ENCODE measurements at places on chromosomes 7 and 10.

DNA sequence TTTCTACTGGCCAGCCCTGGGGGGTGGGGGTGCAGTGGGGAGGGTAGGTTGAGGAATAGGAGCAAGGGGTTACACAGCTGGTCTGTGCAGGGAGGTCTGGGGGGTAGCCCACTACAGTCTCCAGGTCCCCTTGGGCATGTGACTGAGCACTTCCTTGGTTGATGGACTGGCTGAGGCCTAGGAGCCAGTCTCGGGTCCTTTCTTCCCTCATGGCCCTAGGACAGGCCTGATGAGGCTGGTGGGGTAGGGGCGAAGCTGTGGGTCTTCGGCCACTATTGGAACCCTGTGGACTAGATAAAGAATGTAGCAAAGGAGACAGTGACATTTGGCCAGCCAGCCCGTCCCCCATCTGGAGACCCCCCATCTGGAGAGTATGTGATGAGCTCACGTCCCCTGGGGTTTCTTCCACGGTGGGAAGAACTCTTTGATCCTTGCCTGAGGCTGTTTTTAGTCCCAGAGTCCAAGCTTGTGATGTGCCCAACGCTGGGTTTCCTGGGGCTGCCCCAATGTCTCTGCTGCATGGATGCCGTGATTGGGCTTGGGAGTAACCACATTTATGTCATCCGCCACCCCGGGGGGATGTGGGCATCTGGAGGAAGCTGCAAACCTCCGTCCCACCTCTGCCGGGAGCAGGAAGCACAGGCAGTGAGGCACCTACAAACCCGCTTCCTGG is 20.7 kb downstream of the FAM241B start:
- no peak for DNase-seq

DNA sequence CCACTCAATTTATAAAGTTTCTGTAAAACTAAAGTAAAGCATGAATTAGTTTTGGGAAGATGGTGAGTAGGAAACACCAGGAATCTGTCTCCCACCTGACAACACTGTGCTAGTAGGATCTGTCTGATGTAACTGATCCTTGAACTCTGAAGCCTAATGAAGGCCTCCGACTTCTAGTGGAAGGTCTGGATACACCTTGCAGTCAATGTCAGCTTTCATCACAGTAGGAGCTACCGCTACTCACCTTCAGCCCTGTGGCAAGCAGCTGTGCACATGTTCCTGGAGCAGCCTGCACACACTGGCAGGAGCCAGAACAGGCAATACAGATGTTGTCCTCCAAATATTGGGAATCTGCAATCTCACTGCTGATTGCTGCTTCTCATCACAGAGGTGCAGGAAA is 471.4 kb downstream of the PTPRN2 start:
- no peak for DNase-seq

- no peak for DNase-seq
Measured at GRCh38 chr7:117756586-117757085, 116.6 kb downstream of the CTTNBP2 start.

- DNase-seq = peak; percentile 42
Measured at GRCh38 chr7:102279537-102280400, 6.9 kb upstream of the SH2B2 start.

DNA sequence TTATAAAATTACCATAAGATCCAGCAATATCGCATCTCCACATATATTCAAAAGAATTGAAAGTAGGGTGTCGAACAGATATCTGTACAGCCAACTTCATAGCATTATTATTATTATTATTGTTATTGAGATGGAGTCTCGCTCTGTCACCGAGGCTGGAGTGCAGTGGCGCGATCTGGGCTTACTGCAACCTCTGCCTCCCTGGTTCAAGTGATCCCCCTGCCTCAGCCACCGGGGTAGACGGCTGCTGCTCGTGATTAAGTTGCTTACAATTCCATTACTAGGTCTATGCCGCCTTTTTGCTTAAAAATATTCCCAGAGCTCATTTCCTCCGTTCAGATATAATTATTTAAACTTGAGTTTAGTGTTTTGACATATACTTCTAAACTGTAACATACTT is 19.8 kb upstream of the USP6NL start:
- no peak for DNase-seq

DNA sequence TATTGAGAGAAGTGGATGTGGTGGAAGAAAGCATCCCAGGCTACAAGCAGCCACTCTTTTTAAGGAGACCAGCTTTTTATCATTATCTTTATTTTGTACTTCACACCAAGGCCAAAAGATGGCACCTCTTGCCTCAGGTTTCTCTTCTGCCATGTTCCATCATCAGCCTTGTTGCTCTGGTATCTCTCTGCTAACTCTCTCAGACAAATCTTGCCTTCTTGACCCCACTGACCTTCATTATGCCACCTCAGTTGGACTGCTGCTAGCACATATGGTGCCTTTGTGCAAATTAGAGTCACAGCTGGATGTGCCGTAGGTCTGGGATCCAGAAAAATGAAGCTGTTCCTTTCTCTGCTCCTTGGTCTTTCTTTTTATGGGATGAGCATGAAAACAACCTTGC is 47.1 kb upstream of the DYNC1I1 start:
- peak; percentile 35 for DNase-seq

DNA sequence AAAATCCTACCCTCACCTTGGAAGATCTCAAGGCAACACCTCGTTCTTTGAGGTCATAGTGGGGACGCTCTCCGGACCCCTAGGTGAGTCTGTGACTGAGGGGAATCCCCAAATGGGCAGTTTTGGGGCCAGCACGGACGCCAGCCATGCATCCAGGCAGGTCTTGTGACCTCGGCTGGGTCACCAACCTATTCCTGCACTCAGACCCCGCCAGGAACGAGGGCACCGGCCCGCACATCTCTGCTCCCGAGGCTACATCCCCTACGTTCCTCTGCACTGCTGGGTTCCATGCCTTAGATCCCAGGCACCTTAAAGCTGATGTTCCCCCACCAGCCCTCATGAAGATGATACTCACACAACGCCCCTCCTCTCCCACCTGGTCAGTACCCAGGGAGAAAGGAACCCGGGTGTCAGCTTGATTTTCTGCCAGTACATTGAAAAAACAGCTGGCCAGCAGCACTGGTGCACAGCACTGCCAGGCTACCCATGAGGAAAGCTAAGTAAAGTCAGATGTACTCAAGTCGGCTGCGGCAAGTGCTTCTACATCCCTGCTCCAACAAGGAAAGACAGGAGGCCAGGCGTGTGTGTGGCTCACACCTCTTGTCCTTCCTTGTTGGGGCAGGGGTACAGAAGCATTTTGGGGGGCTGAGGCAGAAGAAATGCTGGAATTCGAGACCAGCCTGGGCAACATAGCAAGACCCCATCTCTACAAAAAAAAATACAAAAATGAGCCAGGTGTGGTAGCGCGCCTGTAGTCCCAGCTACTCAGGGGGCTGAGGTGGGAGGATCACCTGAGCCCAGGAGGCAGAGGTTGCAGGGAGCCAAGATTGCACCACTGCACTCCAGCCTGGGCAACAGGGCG is 48.1 kb downstream of the DIP2C start:
- DNase-seq = no peak

DNA sequence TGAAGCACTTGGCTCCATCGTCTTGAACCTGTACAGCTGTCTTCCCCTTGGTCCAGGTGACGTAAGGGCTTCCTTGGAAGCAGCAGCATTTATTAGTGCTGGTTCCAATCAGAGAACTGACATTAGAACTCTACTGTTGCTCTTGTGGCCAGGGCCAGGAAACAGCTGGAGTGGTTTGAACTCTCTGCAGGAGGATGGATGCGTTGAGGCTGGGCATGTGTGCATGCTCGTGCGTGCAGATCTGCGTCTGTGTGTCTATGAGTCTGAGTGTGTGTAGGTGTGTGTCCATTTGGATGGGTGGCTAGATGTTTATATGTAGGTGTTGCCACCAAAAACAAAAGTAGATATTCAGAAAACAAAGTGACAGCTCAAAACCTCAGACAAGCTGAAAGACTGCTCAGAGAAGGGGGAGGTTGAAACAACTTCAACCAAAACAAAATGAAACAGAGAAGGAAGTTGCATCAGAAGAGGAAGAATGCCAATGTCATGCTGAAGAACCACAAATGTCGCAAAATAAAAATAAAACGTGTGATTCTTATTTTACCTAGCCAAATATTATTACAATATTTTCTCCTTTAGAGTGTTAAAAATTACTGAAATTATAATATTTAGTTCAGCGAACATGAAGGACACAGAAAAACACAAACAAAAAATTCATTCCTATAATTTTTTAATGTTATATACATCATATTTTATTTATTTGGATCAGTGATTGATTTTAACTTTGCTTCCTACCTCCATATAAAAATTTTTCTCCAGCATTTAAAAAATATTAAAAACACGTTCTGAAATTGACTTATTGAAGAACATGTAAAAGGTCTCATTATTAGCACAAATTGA is 96.1 kb upstream of the MKLN1 start:
- peak; percentile 71 for DNase-seq

GRCh38 chr7:105454921-105455320 is 66.2 kb upstream of the SRPK2 start:
- peak; percentile 64 for DNase-seq

DNA sequence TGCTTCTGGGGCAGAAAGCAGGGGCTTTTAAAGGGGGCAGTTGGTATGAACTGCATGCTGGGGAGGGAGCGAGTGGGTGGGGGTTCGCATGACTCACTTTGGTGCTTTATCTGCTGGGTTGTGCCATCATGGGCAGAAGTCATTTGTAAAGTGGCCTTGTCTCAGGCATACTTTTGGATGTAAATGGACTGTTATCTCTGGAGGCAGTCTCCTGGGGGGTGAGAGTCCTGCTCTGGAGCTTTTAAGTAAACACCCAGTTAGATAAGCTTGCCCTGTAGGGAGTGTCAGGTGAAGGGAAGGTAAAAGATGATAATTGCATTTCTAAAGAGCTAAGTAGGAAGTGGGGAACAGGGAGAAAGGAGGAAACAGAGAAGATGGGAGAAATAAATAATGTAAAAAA is 1.6 kb upstream of the GSTO1 start:
- no peak for DNase-seq
